ENCODE measurements at places on chromosomes 7 and 10.

DNA sequence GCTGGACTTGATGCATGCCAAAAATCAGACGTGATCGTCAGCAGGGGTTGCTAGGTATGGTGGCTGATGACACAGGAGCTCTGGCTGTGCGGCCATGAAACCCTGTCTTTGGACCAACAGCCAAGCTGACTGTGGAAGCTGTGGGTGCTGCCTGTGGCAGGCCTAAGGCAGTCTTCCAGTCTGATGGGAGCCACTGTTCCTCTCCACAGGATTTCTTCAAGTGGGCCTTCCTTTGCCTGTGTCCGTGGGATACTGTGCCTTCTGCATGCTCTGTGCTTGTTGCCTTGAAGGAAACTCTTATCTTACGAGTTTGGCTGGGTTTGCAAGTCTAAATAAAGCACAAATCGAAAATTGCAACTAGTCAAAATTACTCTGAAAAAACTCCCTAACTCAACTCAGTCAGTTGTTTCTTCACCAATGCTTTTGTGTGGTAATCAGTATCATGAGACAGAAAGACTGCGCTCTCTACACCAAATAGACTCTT, 101.9 kb upstream of the PDLIM1 start:
- DNase-seq = no peak

DNA sequence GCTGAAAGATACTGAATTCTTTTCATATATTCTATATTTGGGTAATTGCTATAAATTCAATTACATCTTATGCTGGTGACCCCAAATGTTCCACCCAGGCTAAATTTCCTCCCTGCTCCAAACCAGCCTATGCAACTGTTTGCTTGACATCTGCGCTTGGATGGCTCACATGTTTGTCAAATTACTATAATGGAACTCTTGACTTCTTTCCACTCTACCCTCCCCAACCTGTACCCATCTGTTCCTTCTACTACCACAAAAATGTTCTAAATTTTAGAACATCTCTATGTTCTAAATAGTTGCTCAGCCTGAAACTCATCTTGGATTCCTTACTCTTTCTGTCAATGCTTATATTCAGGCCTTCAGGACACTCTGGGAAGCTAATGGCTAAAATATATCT, 249.9 kb upstream of the SMIM30 start:
- DNase-seq = no peak

DNA sequence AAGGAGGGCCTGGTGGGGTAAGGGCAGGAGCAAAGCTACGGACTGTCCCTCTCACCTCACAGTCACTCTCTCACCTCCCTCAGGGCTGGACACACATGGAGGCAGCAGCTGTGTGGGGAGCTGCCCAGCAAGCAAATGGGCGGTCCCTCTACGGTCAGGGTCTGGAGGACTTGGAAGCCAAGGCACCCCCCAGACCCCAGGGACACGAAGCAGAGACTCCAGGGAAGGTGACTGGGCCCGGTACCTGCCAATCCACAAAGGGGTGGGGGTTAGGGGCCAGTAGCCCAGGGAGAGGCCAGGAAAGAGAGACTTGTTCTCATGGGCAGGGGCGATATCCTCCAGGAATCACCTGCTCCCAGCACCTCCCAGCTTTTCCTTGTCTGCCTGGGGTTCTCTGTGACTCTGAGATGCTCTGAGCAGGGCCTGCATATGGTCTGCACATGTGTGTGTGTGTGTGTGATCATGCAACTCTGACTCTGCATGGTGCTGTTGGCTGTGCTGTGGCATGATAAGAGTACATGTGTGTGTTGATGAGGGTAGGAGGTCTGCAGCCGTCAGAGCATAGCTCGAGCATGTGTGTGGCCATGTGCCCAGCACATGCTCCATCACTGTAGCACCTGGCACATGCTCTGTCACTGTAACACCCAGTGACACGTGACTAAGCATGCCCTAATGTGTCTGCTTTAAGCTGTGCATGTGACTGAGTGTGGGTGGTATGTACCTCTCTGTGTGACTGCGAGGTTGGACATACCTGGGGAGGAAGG, 4.6 kb upstream of the LDB3 start:
- DNase-seq = no peak

GRCh38 chr7:78178319-78178718, 379.7 kb downstream of the PHTF2 start:
- DNase-seq = no peak

- no peak for DNase-seq
Observed at GRCh38 chr7:50591098-50591479, 25.9 kb upstream of the DDC start.

DNA sequence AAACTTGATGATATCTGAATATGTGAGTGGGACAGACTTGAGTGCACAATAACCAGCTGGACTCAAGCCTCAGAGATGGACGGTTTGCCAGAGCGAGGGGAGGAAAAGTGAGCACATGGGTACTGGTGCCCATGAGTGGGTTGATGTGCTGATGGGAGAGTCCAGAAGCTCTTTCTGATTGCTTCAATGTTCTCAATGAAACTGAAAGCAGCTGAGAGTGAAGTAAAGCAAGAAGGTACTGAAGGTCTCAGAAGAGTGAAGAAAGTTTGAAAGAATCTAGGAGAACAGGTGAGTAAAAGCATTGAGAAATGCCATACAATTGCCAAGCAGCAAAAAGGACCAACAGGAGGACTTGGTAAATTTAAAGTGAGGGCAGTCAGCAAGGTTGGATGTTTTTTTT, 28.6 kb downstream of the CTTNBP2 start:
- DNase-seq = no peak

DNA sequence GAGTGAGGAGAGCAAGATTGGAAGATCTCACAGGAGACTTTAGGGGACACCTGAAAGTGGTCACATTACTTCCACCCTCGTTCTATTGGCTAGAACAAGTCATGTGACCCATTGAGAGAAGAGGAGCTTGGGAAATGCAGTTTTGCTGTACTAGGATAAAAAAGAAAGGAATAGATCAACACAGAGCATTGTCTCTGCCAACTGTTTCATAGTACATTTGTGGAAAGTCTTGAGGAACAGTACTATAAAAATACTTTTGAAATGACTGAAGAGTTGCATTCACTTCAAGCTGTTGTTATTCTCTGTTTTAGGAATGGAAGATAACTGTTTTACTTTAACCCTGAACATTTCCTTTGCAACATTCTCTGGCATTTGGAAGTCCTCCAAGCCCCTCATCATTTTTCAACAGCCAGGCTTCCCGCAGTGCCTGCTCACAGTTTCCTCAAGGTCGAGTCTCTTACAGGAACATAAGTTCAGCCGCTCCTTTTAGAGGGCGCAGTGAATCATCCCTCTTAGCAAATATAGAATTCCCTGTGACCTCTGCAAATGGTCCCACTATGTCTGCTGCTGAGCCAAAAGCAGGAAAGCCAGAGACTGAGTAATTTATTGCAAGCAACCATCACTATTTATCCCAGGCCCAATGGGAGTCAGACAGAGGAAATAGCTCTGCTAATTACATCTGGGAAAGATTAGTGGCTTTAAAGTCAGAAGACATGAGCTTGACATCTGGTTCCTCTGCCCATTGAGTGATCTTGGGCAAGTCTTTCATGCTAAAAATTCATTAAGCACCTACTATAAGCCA, 40.7 kb downstream of the MRPL32 start:
- no peak for DNase-seq

GRCh38 chr10:7532723-7533498, 122.1 kb upstream of the SFMBT2 start:
- no peak for DNase-seq

DNA sequence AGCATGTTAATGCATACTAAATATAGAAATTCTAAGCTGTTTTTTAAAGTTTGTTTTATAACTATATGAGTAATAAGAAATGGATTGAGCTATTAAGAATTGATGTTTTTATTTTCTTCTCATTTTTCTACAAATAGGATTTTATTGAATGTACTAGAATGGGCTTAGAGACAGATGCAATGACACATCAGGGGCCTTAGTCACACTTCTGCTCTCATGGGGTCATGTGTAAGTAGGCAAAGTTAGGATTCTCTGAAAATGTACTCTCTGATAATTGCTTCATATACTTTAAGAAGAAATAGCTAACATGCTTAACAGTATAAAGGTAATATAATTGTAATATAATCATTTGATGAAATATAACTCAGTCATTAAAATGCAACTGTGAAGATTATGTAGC, 154.6 kb downstream of the ZNF438 start:
- no peak for DNase-seq

DNA sequence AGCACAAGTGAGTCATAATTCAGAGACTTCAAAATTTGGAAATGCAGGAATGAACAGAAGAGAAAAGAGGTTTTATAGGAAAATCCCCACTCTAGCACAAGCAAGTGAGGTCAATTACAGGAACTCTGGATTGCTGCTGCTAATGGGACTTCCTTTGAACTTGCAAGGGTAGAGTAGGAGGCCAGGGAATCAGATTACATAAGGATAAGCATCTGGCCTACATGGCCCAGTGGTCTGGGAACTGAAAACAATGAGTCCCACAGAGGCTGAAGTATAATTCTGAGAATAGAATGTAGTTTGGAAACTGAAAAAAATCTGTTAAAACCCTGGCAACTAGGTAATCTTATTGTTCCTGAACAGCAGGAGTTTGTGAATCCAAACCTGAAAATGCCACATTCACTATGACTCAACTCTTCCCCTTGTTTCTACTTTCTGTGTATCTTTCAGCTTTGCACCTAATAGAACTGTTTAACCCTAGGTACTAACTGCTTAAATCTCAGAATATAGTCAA, 66.5 kb downstream of the CTNNA3 start:
- no peak for DNase-seq
